ENCODE measurements at places on chromosomes 2 and 18. TPM values are rescaled to one million over a fixed set of nuclear protein-coding genes. Genes with fewer than 3 reads are reported as not detected.

Gene CFAP65
- total RNA-seq, result not detected

DNA sequence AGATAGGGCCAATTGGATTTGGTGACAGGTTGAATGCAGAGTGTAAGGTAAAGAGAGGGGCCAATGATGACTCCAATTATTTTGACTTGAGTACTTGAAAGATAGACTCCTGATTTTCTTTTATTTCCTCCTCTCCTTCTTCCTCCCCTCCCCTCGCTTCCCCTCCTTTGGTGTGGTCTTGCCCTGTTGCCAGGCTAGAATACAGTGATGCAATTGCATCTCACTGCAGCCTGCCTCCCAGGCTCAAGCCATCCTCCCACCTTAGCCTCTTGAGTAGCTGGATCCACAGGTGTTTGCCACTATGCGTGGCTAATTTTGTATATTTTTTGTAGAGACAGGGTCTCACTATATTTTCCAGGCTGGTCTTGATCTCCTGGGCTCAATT is 2.3 kb downstream of the DGUOK start:
- no peak for DNase-seq

DNA sequence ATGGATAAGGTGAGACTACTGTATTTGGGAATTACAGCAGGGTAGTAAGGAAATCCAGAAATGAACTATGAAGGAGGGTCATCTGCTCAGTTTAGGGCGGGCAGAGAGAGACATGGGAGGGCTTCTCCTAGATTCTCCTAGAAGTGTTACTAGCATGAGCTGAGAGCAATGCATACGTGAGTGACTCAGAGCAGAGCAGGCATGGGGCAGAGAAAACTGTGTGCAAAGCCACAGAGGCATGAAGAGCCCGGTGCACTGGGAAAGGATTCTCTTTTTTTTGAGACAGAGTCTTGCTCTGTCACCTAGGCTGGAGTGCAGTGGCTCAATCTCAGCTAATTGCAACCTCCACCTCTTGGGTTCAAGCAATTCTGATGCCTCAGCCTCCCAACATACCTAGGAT is 116.2 kb downstream of the SOCS6 start:
- DNase-seq, result no peak

GRCh38 chr18:49070552-49070951 is 119.8 kb upstream of the SMAD7 start:
- no peak for DNase-seq

Gene UCN
- total RNA-seq, result 1.4 TPM

Gene VIT
- 1.1 TPM for total RNA-seq

- DNase-seq, result no peak
Measured at GRCh38 chr2:192584976-192585375, 390.2 kb upstream of the TMEFF2 start.

Gene CFAP221
- total RNA-seq, result 1.8 TPM

Gene PJVK
- total RNA-seq, result not detected

Gene ANKRD30B
- not detected for total RNA-seq

- no peak for DNase-seq
Measured at GRCh38 chr2:48251437-48252148, 278.4 kb upstream of the STON1 start.

DNA sequence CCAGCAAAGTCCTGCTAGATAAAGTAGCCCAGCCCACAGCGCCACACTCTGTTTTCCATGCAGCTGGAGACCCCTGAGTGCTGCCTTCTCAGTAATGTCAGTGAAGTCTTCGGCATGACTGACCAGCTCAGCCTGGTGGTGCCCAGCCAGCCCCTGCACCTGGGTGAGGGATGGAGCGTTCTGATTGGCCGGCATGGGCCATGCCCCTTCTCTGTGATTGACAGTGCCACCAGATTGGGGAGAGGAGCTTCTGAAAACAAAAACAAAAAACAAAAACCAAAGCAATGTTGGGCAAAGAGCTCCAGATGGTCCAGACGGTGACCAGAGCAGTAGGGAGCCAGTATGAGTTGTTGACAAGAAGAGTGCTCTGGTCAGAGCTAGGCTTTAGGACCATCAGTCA is 122.6 kb downstream of the DYSF start:
- DNase-seq, result no peak

DNA sequence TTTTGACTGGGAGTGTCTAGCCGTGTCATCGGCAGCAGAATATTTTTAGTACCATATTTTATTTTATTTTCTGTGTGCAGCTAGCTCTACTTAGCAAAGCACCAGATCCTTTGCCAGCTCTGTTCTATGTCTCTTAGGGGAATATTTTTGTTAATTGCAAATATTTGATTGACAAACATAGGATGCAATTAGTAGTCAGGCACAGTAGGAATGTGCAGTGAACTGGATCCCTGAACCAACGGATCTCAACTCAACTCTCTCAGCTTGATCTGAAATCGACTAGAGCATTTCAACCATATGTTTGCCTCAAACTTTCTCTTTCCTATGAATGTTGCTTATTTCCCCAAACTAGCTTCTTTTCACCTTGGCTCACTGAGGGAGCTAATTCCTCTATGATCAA is 998.0 kb upstream of the FANCL start:
- no peak for DNase-seq

Gene FMNL2
- 5.3 TPM for total RNA-seq

Gene EMILIN1
- 29.6 TPM for total RNA-seq

DNA sequence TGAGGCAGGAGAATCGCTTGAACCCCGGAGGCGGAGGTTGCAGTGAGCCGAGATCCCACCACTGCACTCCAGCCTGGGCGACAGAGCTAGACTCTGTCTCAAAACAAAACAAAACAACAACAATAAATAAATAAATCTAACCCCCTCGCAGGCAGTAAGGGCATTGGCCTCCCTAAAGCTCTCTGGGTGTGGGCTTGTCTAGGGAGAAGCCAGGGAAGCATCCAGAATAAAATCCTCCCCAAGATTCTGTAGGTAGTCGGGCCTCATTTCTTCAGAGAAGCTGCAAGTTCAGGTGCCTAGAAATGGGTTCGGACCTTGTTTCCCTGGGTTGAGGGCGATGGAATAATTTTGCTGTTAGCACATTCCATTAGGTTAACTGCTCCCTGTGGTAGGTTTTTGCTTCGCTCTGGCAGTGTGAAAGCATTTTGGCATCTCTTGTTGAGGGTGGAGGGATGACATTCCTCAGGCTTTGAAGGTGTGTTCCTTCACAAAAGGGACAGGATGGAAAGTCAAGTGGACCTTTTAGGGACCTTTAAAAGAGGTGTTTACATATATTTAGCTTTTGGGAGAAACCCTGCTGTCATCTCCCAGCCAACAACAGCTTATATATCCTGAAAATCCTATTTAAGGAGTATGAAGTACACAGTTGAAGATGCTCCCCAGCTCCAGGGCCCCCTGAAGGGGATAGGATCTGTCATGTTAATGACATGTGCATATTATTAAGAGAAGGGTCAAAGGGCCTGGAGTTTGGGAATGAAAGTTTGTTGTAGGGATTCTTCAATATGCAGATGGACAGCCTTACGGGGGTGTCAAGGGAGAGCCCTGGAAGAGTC is 17.7 kb downstream of the MYCN start:
- DNase-seq, result no peak

DNA sequence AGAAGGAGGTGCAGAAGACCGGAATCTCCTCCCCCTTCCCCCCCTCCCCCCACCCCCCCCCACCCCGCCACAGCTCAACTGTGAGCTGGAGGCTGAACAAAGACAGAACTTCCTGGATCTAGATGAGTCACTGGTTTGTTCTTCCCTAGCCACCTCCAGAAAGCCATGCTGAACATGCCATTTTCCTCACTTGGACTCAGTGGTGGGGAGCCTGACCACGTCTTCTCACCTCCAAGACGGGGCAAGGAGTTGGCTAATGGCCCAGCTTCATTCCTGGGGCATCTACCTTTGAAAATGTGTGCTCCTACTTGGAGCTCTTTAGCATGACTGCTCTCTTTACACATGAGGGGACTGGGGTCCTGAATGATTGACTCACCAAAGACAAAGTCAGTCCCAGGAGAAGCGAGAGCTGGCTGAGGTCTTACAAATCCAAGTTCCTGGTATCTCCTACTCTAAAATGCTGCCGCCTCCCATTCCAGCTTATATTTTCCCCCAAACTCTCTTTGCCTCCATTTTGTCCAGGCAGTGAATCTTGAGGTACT is 22.6 kb upstream of the FZD5 start:
- DNase-seq, result no peak

- DNase-seq, result no peak
Measured at GRCh38 chr2:54964271-54964670, 86.0 kb downstream of the RTN4 start.

Gene RNPEPL1
- 81.9 TPM for total RNA-seq

DNA sequence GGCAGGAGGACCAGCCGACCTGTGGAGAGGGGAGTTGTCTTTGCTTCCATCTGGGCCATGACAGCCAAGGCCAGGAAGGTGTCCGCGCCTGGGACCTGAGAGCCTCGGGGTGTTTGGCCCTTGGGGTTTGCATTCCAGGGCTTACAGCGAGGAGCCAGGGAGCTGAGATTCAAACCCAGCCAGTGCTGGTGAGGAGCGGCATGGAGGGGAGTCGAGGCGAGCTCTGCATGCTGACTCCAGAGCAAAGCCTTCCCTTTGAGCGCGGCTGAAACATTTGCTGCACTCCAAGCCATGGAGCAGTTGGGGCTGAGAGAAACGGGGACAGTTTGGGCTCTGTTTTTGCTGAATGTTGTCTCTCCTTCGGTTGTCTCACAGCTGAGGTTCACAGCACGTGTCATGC is 77.4 kb downstream of the TWIST2 start:
- DNase-seq, result no peak

Gene TFCP2L1
- total RNA-seq, result 0.40 TPM

GRCh38 chr2:64838817-64839216 is 150.4 kb upstream of the SLC1A4 start:
- DNase-seq, result peak; percentile 26

DNA sequence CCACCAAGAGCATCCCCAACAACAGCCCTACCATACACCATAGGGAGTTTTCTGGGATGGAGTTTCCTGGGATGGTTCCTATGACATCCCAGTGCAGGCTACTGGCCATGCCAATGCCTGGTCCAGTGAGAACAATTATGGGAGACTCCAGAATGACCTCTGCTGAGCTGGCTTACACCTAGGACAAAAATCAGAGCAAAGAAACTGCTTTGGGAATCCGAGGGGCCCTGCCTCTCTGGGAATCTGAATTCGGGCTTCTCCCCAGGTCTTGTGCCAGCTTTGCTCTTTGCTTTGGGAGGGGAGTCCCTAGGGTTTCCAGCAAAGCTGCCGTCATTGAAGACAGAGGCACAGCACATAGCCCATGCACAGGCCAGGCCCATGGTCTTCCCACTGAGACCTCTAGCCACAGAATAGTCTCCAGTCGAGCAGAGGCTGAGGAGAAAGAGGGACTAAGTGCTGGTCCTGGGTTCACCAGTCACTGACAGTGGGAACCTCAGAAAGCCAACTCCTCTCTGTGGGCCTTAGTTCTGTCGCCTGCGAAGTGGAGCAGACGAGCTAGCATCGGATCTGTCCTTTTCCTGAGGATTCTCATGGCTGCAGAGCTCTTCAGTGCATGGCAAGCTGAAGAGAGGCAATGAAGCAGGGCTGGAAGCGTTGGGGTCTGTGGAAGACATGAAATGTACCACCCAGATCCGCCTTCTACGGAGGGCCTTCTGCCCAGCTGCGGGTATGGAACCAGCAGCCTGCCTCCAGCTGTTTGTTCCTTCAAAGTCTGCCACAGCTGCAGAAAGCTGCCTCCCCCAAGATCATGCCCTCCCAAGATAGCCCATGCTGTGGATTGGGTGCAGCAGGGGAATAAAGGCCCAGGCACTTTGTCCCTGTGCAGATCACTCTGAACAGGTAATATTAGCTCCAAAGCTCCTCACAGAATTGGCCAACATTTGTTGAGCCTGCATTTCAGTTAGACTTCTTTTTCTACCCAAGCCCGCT is 11.2 kb upstream of the LBH start:
- no peak for DNase-seq

GRCh38 chr18:42706029-42706608 is 409.4 kb downstream of the RIT2 start:
- no peak for DNase-seq

Gene SKOR2
- not detected for total RNA-seq

GRCh38 chr2:221492636-221493035 is 79.5 kb downstream of the EPHA4 start:
- no peak for DNase-seq

Gene SCG2
- not detected for total RNA-seq

- DNase-seq, result no peak
Measured at GRCh38 chr18:49742316-49743116, 70.8 kb downstream of the ACAA2 start.

Gene ACMSD
- total RNA-seq, result not detected

Gene SLC66A3
- 6.7 TPM for total RNA-seq

DNA sequence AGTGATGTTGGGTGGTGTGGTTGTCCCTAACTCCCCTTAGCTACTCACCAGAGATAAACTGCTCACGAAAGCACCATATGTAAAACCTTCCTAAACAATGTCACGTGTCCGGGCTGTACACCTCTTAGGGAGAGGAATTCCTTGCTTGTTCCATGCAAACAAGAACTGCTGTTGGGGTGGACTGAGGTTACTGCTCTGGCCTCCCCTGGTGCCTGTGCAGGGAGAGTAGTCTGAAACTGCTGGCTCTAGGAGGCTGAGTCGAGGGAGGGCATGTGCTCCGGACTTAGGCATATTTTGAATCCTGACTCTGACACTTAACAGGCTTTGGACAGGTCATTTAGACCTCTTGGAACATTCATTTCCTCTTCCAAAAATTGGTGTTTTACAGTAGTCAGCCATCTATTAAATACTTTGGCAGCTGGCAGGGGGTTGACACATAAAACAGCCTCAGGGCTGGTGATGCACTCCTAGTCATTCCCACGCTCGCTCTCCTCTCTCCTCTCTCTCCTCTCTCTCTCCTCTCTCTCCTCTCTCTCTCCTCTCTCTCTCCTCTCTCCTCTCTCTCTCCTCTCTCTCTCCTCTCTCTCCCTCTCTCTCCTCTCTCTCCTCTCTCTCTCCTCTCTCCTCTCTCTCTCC is 10.6 kb downstream of the THNSL2 start:
- no peak for DNase-seq

- no peak for DNase-seq
Measured at GRCh38 chr2:212730994-212731393, 192.4 kb upstream of the ERBB4 start.

DNA sequence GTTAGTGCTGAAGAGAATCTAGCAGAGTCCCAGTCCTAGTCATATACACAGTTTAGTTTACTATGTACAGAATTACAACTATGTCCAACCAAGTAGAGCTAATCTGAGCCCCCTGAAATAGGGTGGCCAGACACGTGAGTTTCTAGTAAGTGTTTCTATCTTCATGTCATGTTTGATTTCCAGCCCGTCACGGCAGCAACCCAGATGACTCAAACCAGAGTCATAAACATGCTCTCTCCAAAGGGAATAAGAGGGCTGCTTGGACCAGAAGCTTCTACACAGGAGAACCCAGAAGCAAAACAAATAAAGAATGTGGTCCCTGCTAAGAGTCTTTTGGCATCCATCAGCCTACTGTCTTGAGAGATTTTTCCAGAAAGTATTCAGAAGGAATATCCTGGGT is 64.9 kb upstream of the WIPF1 start:
- no peak for DNase-seq

DNA sequence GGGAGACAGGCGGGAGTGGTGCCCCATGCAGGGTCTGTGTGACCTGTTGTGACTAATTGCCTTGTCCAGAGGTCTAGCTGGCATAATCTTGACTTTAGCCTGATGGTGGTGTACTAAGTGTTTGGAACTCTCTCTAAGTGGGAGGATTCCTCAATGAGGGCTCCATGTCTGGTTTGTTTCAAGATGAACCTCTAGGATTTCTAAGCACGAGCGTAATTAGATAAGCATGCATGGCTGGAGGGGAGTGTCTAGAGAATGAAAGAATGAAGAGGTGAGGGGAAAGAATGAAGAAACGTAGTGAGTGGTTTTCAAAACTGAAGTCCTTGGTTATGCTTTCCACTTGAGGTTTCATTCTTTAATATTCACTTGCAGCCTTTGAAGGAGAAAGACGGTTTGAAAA is 833.2 kb upstream of the GYPC start:
- no peak for DNase-seq

- DNase-seq, result no peak
Measured at GRCh38 chr2:230217424-230217823, 2.4 kb downstream of the SP110 start.

Measured in heart left ventricle (tissue), 16 donors.